ENCODE measurements at places on chromosomes 1 and 21.
A peak's percentile ranks its signal among the peaks of the same experiment; 100 is the strongest.

DNA sequence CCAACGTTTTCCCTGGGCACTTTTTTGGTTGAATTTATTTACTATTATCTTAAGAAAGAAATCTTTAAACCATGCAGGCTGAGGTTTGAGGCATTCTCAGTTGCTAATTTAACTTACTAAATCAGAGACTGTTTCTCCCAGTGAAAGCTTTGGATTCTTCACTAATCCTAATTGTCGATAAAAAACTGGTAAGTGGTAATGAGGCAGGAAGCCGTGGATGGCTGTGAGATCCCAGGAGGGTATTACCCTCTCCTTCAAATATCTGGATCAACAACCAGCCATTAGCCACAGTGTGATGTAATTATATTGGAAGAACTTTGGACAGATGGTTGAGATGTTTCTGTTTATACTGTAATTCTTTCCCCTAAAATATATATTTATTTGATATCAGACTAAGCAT is 485.0 kb downstream of the DISC1 start:
- DNase-seq = no peak

GRCh38 chr1:60114745-60115318 is 41.3 kb upstream of the C1orf87 start:
- peak; percentile 28 for DNase-seq

GRCh38 chr1:2962541-2962940 is 58.7 kb upstream of the ACTRT2 start:
- no peak for DNase-seq

DNA sequence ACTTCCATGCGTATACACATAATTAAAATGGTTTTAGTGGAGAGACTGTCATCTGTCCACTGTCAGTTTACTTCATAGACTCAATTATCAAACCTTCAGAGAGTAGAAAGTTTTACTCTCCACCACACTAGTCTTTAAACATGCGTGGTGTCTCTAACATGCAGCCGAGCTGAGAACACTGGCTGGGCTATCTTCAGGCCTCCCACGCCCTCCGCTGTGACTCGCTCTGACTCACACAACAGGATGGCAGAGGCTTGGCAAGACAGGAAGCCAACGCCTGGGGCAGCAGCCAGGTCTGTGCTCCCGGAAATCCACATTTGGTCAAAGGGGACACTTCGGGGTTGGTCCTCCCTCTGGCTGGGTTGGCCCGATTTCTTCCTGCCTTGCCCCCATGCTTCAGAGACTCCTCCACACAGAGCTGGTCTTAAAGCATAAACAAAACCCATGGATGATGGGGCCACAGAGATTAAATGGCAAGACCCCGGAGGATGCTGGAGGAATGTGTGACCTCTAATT is 22.7 kb upstream of the IFNGR2 start:
- DNase-seq = peak; percentile 67
